ENCODE measurements at places on chromosomes 7 and 10.

- no peak for DNase-seq
These were observed 1152.0 kb downstream of the SORCS3 start for GRCh38 chr10:105793071-105793470.

- DNase-seq, result no peak
These were observed 28.3 kb downstream of the INHBA start for GRCh38 chr7:41674505-41675023.

GRCh38 chr7:2043316-2044039, 189.3 kb downstream of the MAD1L1 start:
- DNase-seq, result no peak

DNA sequence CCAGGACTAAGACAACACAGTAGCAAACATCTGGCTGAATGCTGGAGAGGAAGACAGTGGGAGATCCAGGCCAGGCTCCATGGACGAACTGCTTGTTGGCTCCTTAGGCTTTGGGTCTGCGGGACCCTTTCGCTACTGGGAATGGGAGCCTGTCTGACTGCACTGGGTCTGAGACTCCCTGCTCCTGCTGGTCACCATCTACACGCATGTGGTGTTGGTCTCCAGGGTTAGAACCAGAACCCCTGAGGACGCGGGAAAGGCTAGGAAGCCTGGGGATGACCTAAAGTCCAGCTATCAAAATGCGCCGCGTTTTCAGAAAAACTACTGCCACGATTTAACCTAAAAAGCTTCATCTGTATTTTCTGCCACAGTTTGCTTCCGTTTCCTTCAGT, 817 bp upstream of the DNAJB6 start:
- no peak for DNase-seq

- no peak for DNase-seq
These were observed 47.7 kb upstream of the BICC1 start for GRCh38 chr10:58464956-58465355.
